ENCODE measurements at places on chromosomes 3 and 15. TPM values are rescaled to one million over a fixed set of nuclear protein-coding genes. Genes with fewer than 3 reads are reported as not detected.

DNA sequence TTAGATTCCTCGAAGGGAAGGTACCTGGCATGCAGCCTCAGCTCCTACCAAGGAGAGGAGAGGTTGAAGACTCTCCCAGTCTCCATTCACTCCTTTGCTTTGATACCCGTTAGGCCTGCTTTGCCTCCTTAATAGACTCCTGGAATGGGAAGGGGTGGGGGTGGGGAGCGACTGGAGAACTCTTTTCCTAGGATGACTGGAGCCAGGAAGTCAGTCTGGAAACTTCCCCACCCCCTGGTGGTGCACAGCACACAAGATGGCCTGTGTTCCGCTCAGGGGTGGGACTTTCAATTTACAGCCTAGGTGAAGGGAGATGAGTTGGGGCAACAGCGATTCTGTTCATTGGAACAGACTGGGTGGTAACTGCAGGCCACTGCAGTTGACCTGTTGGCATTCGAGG, 21.4 kb upstream of the CELF6 start:
- no peak for DNase-seq

- DNase-seq = no peak
Measured at GRCh38 chr3:20288050-20288449, 102.0 kb upstream of the SGO1 start.

DNA sequence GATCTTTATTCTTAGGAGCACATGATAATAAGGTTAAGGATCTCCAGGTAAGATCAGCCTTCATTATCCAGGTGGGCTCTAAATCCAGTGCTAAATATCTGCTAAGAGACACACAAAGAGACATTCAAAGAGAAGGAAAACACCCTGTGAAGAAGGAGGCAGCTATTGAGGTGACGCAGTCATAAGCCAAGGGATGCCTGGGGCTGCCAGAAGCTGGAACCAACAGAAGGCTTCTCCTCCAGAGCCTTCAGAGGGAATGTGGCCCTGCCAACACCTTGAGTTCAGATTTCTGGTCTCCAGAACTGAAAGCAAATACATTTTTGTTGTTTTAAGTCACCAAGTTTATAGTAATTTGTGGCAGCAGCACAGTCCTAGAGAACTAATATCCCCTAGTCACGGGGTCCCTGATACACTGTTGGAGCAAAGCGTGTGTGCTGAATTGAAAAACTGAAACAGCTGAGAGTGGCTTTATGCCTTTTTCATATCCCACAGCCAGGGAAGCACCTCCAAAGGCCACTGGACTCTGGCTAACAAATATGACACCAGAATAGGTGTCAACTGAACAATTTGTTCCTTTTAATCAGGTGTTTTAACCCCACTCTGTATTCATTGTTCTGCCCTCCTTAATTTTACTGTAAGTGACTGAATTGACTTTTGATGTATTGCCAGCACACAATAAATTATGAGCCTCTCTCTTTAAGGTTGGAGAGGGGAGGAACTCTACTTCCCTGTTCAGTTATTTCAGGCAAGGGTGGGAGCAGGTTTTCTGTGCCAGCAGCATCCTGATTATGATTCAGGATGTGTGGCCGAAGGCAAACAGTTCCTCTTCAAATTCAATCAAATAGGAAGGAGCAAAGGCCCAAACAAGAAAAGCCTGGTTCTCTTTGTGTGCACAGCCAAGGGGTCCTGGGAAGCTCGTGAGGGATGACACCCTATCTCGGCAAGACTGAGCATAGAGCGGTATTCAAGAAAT, 151.8 kb upstream of the HES1 start:
- DNase-seq = no peak

GRCh38 chr3:33791477-33792166, 6.8 kb upstream of the PDCD6IP start:
- no peak for DNase-seq

DNA sequence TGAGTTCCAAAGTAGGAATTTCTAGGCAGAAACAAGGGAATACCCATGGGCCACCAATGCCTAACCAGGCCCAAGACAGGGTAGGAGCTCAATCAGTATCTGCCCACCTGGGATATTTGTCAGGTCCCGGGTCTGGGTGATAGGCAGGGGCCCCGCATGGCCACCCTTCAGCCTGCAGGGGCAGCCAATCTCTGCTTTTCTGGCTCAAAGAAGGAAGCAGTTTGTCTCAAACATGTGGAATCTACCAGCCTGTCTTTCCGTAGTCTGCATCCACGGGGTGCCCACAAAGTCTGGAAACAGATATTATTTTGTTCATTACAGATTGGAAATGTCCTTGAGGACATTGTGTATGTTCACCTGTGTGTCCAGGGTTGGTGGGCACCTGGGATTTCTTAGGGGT, 56.2 kb downstream of the CEMIP start:
- no peak for DNase-seq

GRCh38 chr3:132987396-132987795, 50.8 kb upstream of the TMEM108 start:
- DNase-seq = no peak

Gene CCR9
- not detected for total RNA-seq

DNA sequence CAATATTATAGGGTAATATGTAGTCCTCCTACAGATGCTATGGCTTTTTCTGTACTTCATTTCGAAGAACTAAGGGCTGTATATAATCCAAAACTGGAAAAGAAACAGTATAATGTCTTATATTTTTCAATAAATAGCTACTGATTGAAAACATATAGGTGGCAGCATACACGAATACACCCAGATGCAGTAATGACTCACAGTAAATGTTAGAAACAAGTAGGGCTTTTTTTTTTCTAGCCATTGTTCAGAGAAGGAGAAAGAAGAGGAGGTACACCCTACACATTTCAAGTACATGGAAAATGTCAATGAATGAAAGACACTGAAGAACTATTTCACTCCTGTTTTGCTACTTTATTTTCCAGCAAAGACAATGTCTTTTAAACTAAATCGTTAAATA, 9.4 kb downstream of the DAZL start:
- DNase-seq = no peak

GRCh38 chr3:26592451-26592850, 30.1 kb upstream of the LRRC3B start:
- no peak for DNase-seq

DNA sequence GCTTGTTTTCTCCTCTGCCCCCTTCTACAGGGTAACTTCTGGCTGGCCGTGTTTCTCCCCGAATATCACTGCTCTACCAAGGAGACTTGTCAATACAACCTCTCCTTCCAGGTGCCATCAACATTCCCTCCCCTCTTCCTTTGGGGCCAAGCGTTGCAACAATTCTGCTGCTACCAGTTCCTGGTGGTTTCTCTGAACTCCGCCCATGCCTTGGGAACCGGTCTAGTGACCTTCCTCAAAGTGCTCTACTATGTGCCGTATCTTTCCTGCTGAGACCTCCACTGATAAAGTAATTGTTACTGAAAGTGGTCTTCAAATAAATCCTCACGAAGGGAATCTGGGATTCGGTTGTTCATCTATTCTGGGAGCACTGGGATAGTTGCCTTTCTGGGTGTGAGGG, 26.2 kb downstream of the PCSK6 start:
- DNase-seq = no peak

- no peak for DNase-seq
Measured at GRCh38 chr15:43900996-43901395, 74.2 kb downstream of the WDR76 start.

DNA sequence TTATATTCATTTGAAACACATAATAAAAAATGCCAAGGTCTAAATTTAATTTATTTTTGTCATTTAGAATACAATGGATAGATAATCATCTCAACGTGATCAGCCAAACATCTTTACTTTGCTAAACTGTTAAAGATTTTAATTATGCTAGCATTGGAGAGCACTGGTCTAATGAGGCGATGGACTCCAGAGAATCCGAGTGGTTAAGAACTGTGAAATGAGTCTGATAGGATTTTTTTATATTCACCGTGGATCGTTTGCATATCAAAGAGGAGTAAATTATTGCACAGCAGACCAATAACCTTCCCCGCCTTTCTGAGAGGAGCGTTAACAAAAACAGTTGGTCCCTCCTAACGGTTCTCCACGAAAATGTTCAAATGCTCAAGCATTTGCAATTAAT, 540.8 kb downstream of the FOXP1 start:
- no peak for DNase-seq

DNA sequence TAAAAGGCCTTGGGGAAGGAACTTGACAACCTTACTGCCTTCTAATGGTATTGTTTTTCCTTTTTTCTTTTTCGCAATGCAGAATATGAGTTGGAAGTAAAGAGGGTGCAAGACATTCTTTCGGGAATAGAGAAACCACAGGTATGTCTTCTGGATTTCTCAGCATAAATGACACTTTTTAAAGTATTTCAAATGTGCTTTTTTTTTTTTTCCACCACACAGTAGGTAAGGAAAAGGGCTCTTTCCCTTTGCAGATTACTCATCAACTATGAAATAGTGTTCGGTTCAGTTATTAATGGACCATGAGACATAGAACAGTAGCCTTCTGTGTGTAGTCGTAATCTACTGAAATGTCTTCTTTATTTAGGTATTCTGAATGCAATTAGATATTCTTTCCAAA, 162.4 kb downstream of the GHSR start:
- no peak for DNase-seq

GRCh38 chr15:59096429-59096828, 8.5 kb upstream of the CCNB2 start:
- DNase-seq = no peak

DNA sequence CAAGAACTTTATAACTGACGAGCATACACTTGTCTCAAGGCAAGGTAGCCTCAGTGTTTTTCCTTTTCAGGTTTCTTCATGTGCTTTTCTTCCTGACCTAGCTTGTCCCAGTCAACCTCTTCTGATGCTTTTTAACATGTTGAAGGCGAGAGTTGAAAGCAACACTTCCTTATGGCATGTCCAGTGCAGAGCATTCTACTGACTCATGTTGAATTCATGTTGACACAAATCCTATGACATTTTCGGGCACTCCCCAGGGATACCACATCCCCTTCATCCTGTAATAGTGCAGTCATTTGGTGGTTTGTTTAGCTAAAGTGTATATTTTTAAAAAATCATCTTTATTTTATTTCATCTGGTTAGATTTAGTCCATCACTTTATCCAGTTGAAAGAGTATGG, 75.9 kb upstream of the CBLB start:
- no peak for DNase-seq

DNA sequence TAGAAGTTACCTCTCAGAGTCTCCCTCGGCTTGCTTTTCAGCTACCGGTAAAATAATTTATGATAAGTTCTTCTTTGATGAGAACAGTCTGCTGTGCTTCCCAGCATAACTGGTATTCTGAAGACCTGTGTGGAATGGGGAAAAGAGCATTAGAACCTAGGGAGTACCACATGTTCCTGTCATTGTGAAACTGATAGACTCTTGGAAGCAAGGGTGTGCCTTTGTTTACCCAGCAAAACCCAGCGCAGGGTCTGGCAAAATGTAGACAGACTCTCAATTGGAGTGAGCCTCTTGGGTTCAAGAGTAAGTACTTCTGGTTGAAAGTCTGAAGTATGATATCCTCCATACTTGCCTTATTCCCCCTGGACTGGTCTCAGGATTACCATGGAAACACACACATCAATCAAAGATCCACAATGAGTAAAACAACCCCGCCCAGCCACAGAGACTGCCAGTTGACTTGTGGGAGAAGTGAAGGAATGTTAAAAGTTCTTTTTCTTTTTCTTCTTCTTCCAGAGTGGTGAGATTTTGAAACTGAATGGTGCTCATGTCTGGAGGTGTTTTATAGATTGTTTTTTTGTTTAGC, 652.4 kb upstream of the NAALADL2 start:
- no peak for DNase-seq

Gene SETD5
- 247 TPM for total RNA-seq

- no peak for DNase-seq
Measured at GRCh38 chr3:19155375-19155774, 7.1 kb downstream of the KCNH8 start.

DNA sequence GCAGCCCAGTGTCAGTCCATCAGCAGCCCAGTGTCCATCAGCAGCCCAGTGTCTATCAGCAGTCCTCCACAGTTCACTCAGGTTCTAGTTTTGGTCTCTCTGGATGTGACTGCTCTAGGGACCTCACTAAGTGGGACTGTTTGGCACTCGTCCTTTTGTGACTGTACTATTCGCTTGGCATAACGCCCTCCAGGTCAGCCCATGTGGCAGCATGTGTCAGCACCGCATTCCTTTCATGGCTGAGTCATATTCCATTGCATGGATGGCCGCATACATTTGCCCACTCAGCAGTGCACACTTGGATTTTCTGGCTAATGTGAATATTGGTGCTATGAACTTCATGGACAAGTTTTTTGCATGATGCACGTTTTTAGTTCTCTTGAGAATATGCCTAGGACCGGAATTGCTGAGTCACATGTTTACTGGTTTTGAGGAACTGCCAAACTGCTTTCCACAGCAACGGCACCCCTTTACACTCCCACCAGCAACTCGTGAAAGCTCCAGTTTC, 16.4 kb downstream of the CHST13 start:
- DNase-seq = no peak

Gene RTP3
- total RNA-seq = not detected

GRCh38 chr3:176795891-176796290, 401.4 kb downstream of the TBL1XR1 start:
- DNase-seq = no peak

Gene ACKR2
- 1.2 TPM for total RNA-seq

DNA sequence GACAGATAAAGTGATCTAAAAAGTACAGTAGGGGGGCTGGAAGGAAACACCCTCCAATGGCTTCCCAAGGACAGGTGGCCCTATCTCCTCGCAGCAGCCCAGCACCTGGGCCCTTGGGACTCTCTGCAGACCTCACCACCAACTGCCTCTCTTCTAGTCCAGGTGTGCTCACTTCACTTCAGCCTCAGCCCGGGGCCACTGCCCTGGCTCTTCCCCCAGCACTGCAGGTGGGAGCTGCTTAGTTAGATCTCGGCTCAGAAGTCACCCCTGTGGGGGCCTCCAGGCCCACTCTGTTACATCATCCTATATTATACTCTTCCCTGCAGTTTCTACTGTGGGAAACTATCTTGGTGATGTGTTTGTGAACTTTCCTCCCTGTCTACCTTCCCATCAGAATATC, 2.0 kb downstream of the KLF15 start:
- DNase-seq = no peak

Gene ADAMTS9
- total RNA-seq = 129 TPM

- no peak for DNase-seq
Measured at GRCh38 chr3:59107856-59108815, 58.3 kb upstream of the CFAP20DC start.

DNA sequence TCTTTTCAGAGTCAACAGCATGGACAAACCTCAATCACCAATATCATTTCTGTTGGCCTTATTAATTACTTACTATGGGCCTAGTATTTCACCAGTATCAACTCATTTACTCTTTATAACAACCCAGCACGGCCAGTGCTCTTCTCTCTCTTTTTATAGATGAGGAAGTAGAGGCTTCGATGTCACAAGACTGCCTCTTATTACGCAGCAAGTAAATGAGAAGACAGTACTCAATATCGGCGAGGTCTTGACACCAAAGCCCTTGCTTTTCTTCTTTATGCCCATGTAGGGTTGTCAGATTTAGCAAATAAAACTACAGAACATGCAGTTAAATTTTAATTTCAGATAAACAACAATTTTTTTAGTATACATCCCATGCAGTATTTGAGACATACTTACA, 99.0 kb upstream of the KCNMB2 start:
- DNase-seq = no peak

GRCh38 chr3:141170678-141171295, 60.8 kb upstream of the PXYLP1 start:
- DNase-seq = no peak

Data from mesothelial cell of epicardium (in vitro differentiated cells).